Effector CD8-positive, alpha-beta T cell (primary cell): ENCODE measurements at places on chromosomes 16 and 17.
A peak's percentile ranks its signal among the peaks of the same experiment; 100 is the strongest.

- no peak for DNase-seq
Measured at GRCh38 chr16:59719121-59719520, 985.0 kb upstream of the GOT2 start.

GRCh38 chr16:88561485-88562359 is 8.5 kb upstream of the ZC3H18 start:
- DNase-seq: peak; percentile 38

GRCh38 chr17:1762901-1763898 is 1.3 kb downstream of the SERPINF1 start:
- no peak for DNase-seq

GRCh38 chr17:16258901-16259300 is 41.9 kb downstream of the PIGL start:
- no peak for DNase-seq

DNA sequence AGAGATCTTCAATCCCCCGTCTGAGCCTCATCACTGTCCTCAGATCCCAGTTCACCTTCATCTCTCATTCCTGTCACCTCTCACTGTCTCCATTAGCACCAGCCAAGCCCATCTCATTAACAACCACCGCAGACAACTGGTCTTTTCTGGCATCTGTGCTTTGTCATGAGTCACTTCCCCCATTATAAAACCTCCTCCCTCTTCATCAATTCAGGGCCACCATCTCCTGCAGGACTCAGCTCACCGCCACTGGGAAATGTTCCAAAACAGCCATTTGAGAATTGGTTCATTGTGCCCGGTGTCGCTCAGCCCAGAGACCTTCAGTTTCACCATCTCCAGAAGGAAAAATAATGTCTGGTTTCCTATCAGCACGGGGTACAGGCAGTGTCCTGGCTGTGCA is 56.9 kb upstream of the TEKT3 start:
- DNase-seq: no peak

- no peak for DNase-seq
Measured at GRCh38 chr16:75257886-75258806, 6.7 kb upstream of the BCAR1 start.

DNA sequence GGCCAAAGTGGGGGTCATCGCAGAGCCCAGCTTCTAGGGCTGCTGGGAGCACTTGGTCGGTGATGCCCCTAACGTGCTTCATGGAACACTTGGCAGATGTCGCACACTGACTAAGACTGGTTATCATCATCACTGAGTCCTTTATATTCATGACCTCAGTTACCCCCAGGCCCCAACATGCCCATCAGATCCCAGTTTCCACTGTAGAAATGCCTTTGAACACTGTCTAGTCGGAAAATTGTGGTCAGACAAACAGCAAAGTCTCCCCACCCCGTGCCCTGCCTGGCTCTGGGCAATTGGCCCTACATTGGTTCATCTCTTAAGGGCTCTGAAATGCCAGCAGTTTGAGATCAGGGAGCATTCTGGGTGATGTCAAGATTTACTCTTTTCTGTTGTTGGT is 51.3 kb downstream of the NKD1 start:
- no peak for DNase-seq

DNA sequence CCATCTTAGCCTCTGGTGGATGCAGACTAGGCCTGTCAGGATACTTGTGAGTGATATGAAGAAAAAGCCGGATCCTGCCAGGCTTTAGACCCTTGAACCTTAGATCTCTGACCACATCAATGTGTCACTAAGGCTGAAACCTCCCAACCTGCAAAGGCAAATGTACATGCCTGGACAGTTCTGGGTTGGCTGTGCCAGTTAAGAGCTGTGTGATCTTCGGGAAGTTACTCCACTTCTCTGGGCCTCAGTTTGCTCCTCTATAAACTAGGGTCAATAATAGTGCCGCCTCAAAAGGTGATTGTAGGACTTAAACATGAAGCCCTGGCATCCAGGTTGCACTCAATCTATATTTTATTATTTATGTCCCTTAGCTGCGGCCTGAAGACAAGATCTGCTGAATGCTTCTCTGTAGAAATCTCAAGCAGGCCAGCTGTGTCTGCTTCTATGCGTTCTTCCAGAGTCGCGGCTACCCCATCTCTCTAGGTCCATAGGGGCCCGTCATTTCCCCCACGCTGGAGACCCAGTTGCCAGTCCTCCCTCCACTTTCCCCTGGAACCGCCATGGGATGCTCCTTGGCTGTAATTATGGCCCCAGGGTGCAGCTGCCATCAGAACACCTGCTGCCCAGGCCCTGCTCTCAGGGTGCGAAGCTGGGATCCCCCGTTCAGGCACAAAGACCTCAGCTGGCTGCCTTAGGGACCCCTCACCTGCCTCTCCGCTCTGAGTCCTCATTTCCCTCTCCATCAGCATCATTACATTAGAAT is 50.2 kb downstream of the AKAP1 start:
- DNase-seq: no peak

- no peak for DNase-seq
Measured at GRCh38 chr17:282912-283882, 69.4 kb downstream of the RPH3AL start.

DNA sequence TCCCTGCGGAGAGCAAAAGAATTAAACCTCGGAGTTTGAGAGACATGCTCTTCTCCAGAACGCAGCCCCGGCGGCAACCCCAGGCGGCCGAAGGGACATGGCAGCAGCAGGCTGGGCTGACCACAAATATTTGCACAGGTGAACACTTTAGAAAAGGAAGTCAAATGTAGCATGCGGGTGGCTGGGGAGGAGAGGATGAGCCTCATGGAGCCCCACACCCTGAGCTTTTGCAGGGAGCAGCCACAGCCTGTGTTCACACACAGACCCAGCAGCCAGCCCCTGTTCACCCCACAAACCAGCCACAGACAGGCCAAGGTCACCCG is 17.8 kb downstream of the HS3ST6 start:
- DNase-seq: no peak

GRCh38 chr17:29622337-29623282 is at the start of gene CORO6:
Gene CORO6, minus strand, starts transcription at chr17:29622912. Its CDS starts 1,491 bp downstream, at chr17:29621421.
- DNase-seq: peak; percentile 71

- no peak for DNase-seq
Measured at GRCh38 chr16:60107437-60107836, 1373.3 kb upstream of the GOT2 start.

GRCh38 chr17:31226950-31227349 is 70.1 kb downstream of the OMG start:
- DNase-seq: no peak

- DNase-seq: no peak
Measured at GRCh38 chr16:46954562-46954961, 18.9 kb downstream of the DNAJA2 start.

- DNase-seq: no peak
Measured at GRCh38 chr16:75491876-75492275, 3.4 kb downstream of the CHST6 start.

DNA sequence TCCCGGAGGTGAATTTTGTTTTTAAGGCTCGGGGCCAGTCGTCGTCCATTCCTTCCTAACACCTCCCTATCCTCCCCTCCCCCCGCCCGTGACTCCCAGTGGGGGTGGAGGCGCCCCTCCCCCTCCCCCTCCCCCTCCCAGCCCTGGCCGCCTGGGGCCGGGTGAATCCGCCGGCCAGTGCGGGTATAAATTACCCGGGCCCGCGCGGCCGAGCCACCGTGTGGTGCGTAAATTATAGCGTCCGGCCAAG is 2.0 kb upstream of the GSE1 start:
- DNase-seq: no peak

DNA sequence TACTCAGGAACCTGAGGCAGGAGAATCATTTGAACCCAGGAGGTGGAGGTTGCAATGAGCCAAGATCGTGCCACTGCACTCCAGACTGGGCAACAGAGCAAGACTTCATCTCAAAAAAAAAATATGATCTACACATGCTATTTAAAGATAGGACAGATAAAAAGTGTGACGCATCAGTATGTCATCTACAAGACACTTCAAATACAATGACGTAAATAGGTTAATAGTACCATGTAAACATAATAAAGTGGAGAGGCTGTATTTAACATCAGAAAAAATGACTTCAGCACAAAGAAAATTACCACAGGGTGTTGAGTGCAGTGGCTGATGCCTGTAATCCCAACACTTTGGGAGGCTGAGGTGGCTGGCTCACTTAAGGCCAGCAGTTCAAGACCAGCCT is 20.2 kb downstream of the ZNF778 start:
- DNase-seq: no peak

- DNase-seq: no peak
Measured at GRCh38 chr16:4737545-4737944, 3.2 kb downstream of the DNAAF8 start.

DNA sequence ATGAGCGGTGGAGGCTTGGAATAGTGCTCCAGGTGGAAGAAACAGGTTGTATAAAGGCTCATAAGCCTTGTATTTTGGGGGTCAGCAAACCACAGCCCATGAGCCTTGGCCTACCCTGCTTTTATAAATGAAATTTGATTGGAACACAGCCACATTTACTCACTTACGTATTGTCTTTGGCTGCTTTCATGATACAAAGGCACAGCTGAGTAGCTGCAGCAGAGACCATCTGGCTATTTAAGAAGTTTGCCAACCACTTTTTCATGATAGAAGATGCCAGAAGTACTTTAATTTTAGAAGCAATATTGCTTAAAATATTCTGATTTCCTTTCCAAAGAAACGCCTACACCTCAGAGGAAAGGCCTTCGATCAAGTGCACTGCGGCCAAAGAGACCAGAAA is 73.8 kb downstream of the C17orf58 start:
- DNase-seq: no peak

DNA sequence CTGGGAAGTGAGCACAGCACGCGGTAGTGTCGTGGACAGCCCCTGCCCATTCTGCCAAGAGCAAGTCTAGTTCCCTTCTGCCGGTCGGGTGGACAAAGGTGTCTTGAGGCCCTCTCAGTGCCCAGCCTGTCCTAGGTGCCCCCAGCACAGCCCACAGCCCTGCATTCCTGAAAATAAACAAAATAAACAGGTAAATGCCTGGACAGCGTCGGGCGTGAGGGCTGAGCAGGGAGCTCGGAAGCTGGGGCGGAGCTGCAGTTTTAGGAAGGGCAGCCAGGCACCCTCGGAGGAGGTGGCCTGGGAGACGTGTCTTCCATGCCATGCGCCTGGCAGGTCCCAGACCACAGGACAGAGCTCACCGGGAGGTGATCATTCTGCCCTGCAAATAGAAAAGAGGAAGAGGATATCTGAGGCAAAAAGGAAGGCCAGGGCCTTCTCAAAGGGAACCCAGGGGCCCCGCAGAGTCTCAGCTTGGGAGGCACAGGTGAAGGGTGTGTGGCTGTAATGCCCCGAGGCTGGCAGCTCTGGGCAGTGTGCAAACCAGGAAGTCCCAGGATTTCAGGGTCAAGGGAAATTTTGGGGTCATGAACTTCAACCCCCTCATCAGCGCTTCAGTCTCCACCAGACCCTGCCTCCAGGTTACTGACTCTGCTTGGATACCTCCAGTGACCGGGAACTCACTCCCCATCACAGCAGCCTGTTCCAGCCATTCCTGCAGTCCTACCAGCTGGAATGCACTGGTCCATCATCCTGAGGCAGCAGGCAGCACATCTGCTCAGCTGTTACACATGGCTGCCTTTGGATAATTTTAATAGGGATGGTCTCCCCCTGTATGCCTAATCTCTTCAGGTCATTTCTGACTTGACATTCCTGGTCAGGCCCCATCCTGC is 1.7 kb downstream of the ZNF469 start:
- DNase-seq: no peak

DNA sequence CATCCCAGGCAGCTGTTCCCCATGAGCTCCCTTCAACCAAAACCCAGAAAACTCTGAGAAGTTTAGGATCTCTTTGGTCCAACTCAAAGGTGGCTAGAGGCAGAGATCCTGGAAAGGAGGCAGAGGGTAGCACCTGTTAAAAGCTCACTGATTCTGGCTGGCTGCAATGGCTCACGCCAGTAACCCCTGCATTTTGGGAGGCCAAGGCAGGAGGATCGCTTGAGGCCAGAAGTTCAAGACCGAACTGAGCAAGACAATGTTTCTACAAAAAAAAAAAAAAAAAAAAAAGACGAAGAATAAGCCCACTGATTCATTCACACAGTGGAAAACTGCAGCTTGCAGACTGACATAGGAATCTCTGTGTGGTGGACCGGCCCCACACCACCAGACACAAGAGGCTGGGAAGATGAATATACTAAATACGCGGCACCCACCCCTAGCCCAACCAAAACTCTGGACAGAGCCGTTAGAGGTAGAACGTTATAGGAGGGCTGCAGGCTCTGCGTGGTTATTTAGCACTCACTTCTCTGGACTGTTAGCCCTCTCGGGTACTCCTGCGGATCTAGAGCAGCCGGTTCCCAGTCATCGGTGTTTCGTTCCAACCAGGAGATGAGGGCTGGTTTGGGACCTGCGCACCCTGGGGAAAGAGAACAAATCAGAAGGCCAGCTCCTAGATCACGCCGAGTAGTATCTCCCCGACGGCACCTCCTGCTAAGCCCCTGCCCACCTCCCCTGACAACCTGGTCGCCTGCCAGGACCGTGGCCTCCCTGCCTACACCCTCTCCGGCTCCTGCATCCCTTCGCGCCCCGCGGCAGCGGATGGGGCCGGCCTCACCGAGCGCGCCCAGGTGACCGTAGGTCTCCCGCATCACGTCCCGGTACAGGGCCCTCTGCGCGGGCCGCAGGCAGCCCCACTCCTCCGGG is 925 bp downstream of the ZNF689 start:
- DNase-seq: no peak

- DNase-seq: peak; percentile 67
Measured at GRCh38 chr16:4358831-4359561, 7.9 kb upstream of the PAM16 start.

DNA sequence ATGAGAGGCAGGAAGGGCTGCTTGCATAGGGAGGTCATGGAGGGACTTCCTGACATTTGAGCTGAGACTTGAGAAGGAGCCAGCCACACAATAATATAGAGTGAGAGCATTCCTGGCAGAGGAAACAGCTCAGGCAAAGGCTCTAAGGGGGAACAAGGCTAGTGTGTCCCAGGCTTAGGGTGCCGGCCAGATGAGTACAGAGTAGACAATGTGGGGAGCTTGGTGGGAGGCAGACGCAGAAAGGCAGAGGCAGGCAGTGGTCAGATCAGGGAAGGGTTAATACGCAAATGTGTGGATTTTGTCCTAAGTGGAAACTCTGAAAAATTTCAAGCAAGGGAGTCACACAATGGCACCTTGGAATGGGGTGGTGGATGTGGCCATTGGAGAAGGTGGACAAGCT is 31.3 kb downstream of the CD300LB start:
- DNase-seq: no peak

- DNase-seq: no peak
Measured at GRCh38 chr17:63956296-63956920, 16.3 kb downstream of the SCN4A start.

DNA sequence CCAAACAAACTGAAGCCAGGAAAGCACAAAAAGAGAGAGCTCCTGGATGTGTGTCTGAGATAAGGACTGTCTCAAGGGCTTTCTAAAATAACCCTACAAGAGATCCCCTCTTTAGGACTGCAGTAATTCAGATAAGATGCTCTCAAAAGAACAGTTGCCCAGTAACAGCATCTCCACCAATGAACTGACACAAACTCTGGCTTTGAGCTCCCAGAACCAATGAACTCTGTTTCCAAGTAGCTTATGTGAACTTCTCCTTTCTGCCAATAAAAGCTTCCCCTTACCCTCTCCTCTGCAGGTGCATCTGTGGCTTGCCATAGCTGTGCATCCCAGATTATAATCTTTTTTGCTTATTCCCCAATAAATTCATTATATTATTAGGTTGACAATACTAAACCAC is 421.5 kb downstream of the SLC39A11 start:
- DNase-seq: no peak
